ENCODE measurements at places on chromosomes 12 and 14.

DNA sequence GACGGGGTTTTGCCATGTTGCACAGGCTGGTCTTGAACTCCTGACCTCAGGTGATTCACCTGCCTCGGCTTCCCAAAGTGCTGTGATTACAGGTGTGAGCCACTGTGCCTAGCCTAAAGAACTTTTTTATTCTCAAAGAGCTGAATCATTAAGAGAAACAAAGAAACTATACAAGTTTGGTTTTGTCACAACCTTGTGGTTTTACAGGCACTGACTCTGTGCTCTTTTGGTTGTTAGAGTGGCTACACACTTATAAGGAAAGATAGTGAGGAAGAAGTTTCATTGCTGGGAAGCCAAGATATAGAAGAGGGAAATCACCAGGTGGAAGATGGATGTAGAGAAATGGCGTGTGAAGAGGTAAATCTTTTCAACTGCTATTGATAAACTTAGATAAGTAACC lies 10.1 kb upstream of the DNAH10 start:
- DNase-seq = no peak

DNA sequence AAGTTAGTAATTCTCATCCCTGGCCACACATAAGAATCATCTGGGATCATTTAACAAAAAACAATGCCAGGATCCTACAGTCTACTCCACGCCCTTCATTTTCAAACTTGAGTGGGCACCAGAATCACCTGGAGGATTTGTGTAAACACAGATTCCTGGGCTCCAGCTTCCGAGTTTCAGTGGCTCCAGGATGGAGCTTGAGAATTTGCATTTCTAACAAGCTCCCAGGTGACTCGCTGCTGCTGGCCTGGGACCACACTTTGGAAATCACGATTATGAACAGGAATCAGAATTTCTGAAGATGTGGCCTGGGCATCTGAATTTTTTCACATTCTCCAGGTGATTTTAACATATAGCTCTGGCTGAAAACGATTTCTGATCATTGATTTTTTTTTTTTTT lies 234.8 kb downstream of the CACNA1C start:
- DNase-seq = no peak

- no peak for DNase-seq
Measured at GRCh38 chr12:124498275-124499189, 68.9 kb downstream of the NCOR2 start.

DNA sequence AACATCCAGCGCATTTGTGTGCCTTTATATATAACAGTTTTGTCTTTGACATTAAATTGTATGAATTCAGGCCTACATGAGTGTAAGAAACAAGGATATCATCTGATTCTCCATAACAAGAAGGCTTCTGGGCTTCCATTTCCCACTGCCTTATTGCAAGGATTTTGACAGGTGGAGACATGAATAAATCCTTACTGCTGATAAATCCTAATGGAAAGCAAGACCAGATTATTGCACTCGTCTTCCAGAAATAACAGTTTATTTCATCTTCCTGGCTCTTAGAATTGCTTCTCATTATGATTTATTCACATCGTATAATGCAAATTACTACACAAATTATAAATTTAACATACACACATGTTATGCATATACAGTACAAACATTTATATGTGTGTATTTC lies 348.1 kb downstream of the MDGA2 start:
- DNase-seq = no peak

DNA sequence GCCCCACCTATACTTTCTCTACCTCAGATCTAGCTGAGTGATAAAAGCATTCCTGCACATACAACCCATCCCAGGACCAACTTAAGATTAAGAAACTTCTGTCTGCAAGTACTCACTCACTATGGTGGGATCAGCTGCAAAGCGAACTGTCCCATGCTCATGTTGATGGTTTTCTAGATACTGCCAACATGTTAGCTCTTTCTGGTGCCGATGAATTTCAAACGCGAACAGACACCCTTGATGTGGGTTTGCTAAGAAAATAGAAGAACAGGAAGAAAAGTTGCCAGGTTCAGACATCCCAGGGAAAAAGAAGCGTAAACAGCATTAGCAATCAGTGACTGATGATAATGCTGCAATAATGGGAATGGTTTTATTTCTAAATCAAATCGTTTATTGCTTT lies 1.5 kb upstream of the SLC39A2 start:
- DNase-seq = no peak

Measured in HFF-Myc (cell line).